ENCODE measurements at places on chromosomes 7 and 10.

DNA sequence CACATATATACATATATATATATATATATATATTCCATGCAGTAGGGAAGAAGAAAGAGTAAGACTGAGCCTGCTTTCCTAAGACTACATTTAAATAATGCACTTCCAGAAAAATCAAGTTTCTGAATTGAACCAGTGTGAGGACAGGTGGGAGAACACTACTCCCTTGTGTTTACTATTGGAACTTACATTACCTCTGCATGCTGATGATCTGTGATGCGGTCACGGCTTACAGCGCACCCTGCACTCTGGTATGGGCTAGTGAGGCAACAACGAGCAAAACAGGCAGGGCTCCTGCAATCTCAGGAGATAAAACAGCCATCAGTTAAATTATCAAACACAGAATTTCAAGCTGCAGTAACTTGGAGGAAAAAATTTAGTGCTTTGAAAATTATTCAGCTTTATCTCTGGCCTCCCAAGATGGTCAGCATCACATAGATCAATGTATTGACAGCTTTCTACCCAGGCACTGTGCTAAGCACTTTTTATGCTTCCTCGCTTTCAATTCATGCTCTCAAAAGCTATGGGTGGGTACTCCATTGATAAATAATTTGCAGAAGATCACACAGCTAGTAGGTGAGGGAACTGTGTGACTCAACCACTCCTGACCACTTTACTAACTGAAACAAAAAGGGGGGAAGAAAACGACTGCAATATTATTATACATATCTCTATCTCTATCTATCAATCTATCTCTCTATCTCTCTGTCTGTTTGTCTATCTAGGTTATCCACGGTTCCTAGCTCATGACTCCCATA is 20.5 kb upstream of the SLC16A12 start:
- DNase-seq, result no peak

- DNase-seq, result no peak
These were observed 3.2 kb upstream of the SERPINE1 start for GRCh38 chr7:101123703-101124068.

DNA sequence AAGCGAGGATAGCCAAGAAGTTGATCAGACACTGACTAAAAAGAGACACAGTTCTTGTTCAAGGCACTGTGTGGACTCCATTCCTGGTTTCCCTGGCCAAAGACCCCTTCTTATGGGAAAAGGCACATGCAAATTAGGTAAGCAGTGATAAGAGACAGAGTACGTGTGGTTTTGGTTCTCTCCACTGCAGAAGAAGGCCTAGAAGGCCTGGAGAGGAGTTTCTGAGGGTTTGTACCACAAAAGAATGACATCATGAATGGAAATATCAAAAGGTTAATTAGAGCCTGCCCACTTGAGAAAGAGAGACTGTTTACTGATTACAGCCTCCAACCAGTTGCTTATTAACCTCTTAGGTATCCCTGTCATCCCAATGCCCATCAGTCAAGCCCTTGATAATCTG is 137.5 kb downstream of the ZNF365 start:
- no peak for DNase-seq

DNA sequence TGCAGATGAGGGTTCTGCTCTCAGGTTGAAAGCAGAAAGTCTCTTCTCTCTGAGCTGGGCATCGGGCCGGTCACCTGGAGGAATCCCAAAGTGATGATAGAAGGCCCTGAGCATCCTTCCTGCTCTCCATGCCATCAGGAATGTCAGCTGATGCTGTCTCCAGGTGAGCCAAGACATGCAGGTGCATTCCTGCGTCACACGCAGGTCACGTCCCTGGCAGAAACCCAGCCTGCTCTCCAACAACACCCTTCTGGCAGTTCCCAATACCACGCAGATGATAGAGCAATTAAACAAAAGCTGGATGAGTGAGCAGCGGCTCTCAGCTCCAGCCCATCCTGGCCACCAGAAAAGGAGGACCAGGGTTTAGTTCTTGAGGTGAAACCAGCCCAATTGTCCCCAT is 6.9 kb upstream of the WIPI2 start:
- no peak for DNase-seq

GRCh38 chr7:16193631-16194030 is 227.7 kb downstream of the CRPPA start:
- no peak for DNase-seq

GRCh38 chr10:119595676-119596515 is 868 bp downstream of the TIAL1 start:
- DNase-seq, result peak; percentile 25

DNA sequence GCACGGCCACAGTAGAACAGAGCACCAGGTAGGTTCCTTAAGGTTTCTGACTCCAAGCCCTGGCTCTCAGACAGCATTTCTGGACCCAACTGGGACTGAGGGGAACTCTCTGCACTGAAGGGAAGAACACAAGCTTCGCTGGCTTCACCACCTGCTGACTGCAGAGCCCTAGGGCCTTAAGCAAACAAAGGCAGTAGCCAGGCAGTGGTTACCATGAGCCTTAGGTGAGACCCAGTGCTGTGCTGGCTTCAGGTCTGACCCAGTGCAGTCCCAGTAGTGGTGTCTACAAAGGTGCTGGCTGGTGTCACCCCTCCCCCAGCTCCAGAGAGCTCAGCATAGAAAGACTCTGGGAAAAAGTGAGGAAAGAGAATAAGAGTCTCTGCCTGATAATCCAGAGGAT is 59.5 kb downstream of the SIRT1 start:
- no peak for DNase-seq

GRCh38 chr7:129084801-129085551 is 30.1 kb upstream of the TNPO3 start:
- no peak for DNase-seq

DNA sequence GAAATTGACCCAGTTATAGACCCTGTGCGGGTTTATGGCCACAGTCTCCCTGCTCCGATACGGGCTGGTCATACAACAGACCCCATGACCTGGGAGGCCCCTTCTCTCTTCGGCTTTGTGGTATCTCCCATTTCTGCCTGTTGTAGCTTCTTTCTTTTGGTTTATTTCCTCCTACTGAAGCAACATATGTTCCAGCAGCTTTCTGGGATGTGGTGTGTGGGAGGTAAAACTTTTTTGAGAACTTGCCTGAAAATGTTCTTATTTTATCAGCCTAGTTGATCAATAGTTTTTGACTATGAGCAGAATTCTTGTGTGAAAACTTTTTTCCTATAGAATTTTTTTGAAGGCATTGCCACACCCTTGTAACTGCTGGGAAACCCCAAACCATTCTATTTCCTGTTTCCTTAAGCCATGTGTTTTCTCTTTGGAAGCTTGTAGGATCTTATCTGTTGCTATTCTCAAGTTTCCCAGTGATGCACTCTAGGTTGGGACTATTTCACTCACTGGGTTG is 80.0 kb downstream of the DAGLB start:
- DNase-seq, result no peak

GRCh38 chr10:310371-310770 is 175.1 kb downstream of the ZMYND11 start:
- no peak for DNase-seq

DNA sequence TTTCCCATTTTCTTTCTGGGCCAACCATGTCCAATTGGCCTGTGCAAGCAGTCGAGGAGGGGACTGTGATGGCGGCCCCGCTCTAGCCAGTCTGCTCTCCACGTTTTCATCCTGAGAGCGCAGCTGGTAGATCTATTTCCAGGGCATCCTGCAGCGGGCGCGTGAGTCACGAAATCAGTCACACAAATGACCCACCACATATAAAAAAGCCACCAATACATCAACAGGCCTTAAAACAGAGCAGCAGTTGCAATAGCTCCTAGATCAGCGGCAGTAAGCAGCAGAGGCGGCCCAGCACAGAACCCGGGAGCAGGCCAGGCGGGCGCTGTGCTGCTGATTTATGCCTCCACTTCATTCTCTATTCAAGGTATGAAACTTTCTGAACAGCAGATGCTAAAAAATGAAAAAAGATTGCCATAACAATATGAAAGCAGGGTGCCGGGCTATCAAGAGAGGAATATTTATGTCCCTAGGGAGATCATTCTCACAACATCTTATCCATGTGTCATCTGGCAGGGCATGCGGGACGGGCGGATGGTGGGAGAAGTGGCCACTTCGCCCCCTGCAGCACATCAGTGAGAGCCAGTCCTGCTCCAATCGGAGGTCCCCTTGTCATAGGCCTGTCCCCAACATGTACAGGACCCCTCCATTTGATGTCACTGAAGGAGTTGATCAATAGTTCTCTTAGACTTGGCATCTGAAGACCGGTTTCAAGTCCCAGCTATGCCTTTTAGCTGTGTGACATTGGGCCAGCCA is 98.0 kb upstream of the GPR26 start:
- no peak for DNase-seq

DNA sequence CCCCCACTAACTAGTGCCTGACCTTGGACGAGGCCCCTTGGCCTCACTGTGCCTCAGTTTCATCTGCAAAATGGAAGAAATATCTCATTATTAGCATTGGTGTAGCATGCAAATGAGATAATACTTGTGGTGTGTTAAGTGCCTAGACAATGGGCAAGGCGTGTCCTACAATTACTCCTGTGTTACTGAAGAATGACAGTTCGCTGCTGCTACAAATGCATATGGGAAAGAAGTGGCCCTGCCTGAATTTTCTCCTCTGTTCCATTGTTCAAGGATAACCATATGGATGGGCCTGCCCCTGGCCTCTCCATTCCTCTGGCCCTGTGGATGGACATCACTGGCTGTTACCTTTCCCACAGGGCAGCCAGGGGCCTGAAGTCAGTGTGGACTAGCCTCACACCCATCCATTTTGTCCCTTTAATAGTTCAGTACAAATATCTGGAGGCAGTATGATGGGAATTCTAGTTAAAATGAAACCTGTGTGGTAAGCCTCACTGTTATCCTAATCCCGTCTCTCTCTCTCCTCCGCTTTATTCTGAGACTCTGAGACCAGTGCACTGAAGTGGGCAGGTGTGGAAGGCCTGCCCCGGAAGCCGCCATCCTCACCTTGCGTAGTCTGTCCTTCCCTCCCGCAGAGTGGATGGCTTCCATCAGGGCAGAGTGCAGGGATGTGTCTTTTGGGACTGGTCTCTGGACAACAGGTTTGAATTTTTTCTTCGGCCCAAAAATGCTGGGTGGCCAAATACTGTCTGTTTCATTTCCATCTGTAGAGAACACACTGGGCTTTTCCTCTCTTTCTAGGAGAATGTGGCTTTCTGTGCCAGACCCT is 244.6 kb upstream of the GRB10 start:
- no peak for DNase-seq

DNA sequence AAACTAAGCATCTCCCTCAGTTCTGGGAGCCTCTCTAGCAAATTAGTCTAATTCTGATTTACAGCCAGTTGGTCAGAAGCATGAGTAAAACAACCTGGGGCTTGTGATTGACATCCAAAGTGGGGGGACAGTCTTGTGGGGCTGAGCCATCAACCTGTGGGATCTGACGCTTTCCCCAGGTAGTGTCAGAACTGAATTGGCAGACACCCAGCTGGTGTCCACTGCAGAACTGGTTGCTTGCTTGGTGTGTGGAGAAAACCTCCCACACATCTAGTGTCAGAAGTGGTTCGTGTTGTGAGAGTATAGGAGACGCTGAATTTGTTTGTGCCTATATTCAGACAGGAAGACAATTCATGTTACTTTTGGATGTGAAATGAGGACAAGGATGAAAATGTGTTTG is 92.2 kb upstream of the PDCD4 start:
- DNase-seq, result no peak

DNA sequence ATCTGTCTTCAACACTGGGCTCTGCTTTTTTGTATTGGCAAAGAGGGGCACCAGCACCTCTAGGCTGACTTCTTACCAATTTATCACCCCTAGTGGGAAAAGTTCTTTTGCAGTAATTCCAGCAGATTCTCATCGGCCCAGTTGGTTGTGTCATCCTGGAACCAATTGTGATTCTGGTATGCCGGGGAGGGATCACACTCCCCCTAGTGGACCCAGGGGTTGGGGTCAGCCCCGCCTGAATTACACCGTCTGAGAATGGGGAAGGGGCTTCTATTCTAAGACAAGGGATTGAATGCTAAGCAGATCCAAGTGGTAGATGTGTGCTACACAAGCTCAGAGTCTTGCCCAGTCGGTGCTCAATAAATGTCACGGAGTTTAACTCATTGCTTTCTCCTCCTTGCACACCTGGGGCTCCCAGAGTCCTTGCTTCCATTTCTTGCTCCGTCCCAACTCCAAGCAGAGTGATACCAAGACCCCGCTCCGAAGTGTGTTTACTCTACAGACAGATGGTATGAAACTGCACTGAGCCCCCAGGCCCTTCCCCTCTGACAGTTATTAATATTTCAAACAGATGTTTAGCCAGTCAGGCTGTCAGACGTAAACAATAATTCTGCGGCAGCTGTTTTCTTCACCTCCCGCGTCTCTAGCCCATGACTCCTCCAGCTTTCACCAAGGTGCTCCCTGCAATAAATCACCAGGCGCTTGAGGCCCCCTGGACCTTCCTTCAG is 71.9 kb downstream of the C10orf105 start:
- DNase-seq, result no peak

- no peak for DNase-seq
These were observed 491.7 kb downstream of the ARL4A start for GRCh38 chr7:13179011-13179582.

GRCh38 chr7:74479961-74480829 is 26.5 kb downstream of the GTF2IRD1 start:
- DNase-seq, result peak; percentile 42

GRCh38 chr7:25663877-25664276 is 435.6 kb upstream of the NPVF start:
- no peak for DNase-seq

- no peak for DNase-seq
These were observed 19.9 kb downstream of the TMEM72 start for GRCh38 chr10:44930904-44931620.

DNA sequence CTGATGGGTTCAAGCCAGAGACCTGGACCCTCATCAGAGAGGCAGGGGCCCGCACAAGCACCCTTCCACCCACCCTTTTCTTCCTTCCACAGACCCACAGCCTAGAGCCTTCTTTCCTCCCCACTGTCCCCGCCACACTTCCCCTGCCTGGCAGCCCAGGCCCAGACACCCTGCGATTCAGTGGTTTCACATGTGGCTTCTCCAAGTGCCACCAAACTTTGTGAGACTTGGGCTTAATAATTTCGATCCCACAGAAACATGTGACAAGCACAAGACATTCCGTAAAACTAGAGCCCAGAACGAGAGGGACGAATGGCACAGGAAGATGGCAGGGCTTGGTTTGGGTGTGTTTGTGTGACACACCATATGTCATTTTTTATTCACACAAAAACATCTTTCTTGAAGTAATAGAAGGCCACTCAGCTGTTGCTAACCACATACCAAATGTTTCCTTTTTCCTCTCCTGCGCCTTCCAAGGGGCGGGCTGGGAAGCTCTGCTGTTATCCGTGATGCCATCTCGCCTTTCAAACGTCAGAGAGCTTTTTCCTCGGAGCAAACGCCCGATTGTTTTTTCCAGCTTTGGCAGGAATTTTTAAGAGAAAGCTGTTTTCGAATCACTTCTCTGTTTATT is 162.9 kb downstream of the GRK5 start:
- DNase-seq, result no peak

- DNase-seq, result no peak
These were observed at the start of gene PROSER2 for GRCh38 chr10:11823122-11823988. TSS of gene PROSER2 (plus strand) at chr10:11823356. CDS start at chr10:11852078, 28,722 bp downstream.

DNA sequence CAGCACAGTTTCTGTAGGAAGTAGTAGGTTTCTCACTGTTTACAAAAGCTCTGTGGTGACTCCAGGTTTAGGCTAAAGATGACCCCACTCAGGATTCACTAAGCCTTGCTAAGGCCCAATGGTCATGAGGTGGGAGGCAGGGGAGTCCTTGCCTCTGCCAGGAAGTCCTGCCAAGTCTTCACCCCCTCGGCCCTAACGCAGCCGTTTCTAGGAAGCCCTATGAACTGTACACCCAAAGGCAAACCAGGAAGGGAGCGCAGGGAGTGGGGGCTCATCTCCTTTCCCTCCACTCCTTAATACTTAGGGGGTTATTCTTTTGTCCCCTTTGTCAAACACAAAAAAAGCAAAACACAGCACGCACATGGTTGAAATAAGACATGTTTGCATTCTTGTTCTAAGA is 64.6 kb downstream of the CTBP2 start:
- DNase-seq, result no peak
